RPMI7951 (cell line): ENCODE measurements at places on chromosomes 16 and 17.

DNA sequence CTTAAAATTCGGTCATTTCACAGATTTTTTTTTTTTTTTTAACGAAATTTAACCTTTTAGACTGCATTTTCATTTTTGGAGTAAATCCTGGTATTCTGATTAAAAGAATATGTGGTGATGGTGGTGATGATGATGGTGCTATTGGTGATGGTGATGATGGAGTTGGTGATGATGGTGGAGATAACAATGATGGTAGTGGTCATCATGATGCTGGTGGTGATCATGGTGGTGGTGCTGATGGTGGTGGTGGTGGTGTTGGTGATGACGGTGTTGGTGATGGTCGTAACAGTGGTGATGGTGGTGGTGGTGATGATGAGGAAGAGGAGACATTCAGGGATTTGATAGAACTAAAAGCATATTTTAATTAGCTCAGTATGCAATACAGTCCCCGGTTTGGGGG lies 84.0 kb downstream of the TNRC6C start:
- DNase-seq = no peak

DNA sequence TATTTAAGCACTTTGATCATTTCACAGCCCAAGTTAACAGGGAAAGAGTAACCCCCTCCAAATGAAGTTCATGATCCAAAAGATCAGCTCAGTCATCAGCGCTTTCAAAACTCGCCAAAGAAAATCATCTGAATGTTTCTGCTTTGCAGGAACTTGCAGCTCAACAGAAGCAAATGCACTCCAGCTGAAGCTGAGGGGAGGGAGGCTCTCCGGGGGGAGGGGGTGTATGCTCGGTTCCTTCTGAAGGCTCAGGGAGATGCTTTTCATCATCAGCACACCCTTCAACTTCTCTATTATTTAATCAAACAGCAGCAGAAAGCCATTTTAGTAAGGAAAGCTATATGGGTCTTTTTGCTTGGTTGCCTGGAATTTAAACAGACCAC lies 24.4 kb upstream of the ERN1 start:
- DNase-seq = no peak

DNA sequence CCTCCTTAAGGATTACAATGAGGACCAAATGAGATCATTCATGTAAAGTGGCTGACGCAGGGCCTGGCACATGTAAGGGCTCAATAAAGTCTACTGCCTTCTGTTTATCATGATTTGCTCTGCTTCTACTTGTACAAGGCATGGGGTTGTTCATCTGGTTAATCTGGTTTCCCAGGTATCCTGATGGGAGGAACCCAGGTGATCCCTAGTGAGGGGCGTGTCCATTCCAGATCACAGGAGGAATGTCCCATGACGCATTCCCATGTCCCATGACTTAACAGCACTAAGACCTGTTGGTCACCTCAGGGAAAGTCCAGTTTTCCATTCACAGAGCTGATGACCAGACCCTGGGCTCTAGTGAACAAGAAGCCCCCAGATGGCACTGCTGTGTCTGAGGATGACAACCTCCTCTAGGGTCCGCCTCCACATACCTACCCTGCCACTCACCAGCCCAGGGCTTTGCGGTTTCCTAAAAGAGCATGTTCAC lies 11.5 kb upstream of the TPPP3 start:
- no peak for DNase-seq

- no peak for DNase-seq
These were observed 4.1 kb downstream of the DECR2 start for GRCh38 chr16:405548-406506.

GRCh38 chr17:37098910-37099664 lies 150.3 kb downstream of the AATF start:
- DNase-seq = peak; percentile 28

GRCh38 chr16:60203525-60204124 lies 1469.5 kb upstream of the GOT2 start:
- DNase-seq = peak; percentile 2

DNA sequence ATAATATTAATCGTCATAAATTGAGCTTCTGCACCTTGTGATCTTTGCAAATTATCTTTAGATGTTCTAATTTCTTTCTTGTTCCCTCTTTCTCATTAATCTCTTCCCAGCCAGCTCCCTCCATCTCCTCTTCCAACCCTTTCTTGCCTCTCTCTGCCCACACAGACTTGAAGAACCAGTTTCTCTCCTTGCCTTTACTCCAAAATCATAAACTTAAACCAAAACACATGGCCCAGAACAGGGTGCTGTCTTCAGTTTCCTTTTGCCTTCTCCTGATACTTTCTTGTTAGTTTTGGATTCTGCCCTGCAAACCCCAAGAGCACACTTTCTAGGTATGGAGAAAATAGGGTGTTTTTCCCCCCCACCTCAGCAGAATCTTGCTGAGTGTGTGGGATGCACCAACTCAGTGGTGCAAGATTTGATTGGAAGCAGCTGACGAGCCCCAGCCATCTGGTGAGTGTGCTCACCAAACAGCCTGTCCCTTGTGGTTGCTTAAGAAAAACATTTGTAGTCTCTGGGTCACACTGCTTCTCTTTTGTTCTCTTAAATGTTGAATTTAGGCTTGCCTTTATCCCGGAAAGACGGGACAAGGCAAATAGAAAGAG lies 175.8 kb upstream of the MAF start:
- DNase-seq = peak; percentile 33

DNA sequence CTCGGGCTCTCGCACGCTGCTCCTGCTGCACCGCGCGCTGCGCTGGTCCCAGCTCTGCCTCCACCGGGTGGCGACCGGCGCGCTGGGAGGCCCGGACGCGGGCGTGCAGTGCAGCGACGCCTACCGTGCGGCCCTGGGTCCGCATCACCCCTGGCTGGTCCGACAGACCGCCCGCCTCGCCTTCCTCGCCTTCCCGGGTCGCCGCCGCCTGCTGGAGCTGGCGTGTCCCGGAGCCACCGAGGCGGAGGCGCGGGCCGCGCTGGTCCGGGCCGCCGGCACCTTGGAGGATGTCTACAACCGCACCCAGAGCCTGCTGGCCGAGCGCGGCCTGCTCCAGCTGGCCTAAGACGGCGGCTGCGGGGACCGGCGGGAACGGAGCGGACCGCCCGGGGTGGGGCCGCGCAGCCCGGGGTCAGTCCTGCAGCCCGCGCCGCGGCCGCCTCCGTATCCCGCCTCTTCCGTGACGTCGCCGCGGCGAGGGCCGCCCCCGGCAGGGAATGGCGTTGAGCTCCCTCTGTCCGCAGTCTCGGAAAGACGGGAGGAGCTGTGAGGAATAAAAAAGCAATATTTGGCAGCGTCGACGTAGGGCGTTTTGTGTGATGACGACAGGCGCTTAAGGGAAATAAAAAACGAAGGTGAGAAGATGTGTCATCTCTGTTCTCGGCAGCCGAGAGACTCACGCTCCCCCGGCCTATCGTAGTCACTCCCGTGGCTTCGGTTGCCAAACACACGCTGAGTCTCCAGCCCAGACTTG lies 1.4 kb downstream of the GLTPD2 start:
- peak; percentile 85 for DNase-seq

DNA sequence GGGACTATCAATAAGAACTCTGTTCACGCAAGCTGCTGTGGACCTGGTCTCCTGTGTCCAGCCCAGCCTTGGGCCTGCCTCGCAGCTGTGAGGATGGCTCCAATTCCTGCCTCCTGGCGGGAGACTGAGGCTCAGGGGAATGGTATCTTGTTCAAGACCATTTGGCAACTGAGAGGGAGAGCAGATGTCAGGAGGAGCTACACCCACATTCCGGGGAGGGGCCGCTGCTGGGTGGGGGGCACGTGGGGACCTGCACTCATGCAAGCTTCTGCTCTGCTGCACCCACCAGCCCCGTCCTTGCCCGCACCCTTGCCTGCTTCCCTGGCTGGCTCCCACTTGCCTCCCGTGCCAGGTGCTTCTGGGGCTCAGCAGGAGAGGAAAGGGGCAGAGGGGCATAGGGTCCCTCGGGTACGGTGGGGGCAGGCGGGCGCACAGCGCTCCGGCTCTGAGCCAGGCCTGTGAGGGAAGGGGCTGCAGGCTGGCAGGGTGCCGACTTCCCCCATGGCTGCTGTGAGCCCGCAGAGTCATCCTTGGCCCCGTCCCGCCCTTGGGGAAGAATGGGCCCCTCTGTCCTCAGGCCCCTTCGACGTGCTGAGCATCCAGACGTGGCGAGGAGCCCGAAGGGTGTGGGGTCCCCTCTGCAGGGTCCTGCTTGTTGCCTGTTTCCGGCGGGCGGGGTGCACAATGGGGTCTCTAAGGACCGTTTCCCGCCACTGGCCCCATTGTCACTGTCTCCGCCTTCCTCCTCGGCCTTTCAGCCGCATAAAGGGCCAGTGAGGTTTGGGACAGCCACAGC lies 2.7 kb downstream of the METRN start:
- no peak for DNase-seq

DNA sequence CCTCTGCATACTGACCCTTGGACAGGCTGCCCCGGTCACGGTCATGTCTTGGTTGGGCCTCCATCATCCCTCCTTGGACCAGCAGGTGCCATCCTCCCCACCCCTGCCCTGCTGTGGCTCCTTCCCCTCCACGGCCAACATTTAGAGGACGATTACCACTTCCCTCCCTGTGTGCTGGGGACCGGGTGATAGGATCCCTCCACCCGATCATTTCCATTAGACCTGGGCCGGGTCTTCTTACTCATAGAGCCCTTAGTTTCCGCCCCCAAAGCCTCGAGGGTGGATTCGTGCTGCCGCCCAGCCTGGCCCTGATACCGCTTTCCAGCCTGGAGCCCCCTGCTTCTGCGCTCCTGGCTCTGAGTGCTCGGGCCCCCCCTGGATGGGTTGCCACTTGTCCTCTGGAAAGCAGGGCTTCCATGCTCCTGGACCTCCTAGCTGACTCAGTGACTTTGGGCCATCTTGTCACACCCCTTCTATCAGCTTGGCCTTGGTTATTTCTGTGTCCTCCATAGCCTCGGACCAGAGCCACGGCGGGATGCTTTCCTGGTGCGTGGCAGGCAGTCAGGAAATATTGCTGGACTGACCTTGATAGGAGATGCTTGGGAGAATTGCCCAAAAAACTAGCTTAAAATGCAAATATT lies 171.4 kb downstream of the SEC14L1 start:
- DNase-seq = no peak

DNA sequence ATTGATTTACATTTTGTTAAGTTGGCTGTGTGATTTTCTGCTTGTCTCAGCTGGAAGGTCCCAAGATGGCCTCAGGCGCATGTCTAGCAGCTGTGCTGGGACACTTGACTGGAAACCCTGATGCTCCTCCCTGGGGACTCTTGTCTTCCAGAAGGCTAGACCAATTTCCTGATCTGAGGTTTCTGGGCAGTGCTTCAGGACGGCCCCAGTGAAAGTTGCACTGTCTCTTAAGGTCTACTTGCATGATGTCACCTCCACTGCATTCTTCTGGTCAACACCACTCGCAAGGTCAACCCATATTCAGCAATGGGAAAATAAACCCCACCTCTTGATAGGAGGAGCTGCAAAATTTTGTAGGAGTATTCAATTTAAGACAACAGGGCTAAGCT lies 116.0 kb downstream of the SALL1 start:
- DNase-seq = peak; percentile 52

DNA sequence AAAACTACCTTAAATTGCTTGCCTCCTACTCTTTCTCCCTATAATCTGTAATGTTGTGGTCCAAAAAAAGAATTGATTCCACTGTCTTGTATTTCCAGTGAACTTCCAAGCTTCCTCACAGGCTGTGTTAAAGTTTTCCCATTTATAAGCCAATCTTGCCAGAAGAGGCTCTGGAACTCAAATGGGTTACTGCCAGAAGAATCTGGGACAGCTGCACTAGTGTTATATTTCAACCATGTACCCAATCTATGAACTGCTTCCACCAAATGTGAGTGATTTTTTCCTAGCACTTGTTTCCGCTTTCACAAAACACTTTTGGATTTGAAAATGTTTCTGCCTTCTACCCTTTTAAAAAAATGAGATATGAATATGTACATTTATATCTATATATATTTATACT lies 1.8 kb downstream of the CCDC43 start:
- DNase-seq = no peak

- DNase-seq = no peak
These were observed 237.7 kb upstream of the ZFHX3 start for GRCh38 chr16:73285436-73286201.
